ENCODE measurements at places on chromosomes 6 and 20. TPM values are rescaled to one million over a fixed set of nuclear protein-coding genes. Genes with fewer than 3 reads are reported as not detected.

The GNMT gene
- 0.54 TPM for total RNA-seq

The HLA-DOB gene
- total RNA-seq: not detected

The GCM1 gene
- total RNA-seq: not detected

The EFCAB8 gene
- not detected for total RNA-seq

The RIPOR3 gene
- not detected for total RNA-seq

The CST5 gene
- not detected for total RNA-seq

The DUSP15 gene
- 19.3 TPM for total RNA-seq

The TMEM244 gene
- total RNA-seq: not detected

The LTV1 gene
- 17.0 TPM for total RNA-seq

The PDSS2 gene
- total RNA-seq: 6.5 TPM

The TMC2 gene
- total RNA-seq: not detected

- no peak overlapping the region for H3K27ac ChIP-seq
- H3K4me1 ChIP-seq: peaks cover 11% of the 10 kb centered on the region
- H3K27me3 ChIP-seq: peaks cover 10% of the 10 kb centered on the region
- no peak overlapping the region for H3K4me3 ChIP-seq
Observed at GRCh38 chr20:49275216-49275615, 2.6 kb downstream of the ZNFX1 start.

DNA sequence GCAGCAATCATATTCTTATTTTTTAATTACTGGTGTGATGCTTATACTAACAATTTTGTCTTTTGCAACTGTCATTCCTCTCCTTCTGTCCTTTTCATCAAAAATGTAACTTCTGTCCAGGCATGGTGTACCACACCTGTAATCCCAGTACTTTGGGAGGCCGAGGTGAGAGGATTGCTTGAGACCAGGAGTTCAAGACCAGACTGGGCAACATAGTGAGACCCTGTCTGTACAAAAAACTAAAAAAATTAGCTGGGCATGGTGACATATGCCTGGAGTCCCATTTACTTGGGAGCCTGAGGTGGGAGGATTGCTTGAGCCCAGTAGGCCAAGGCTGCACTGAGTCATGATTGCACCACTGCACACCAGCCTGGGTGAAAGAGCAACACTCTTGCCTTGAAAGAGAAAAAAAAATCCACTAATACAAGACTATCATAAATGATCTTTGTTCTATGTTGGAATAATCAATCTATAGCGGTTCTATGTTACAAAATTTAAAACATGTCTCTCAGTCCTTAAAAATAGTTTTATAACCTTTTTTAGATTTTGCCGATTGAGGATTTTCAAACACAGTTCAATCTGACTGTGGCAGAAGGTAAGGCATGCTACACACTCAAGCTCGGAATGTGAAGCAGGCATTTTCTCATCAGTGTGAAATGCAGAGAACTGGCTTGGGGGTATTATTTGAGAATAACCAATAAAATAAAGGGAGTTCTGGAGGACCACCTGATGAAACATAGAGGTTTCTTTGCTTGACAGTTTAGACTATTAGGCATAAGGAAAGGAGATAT lies 70.4 kb downstream of the ENPP1 start:
- H3K27ac ChIP-seq: no peak overlapping the region
- no peak for DNase-seq
- H3K27me3 ChIP-seq: no peaks in the 10 kb centered on the region
- H3K4me3 ChIP-seq: no peak overlapping the region

DNA sequence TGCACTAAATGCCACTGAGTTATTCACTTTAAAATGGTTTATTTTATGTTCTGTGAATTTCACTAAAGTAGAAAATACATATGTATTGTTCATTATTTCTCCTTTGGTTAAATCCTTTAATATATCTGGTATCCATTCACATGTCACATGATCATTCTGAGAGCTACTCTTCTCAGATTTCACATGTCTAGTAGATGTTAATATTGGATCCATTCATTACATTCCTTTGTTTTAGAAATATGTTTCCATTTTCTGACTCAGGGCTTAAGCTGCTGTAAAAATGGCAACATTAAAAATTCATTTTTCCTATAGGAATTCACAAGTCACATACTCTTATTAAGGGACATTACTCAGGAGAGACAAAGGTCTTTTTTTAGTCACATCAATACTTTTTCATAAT lies 205.4 kb downstream of the ZFAND3 start:
- H3K4me1 ChIP-seq: peaks cover 34% of the 10 kb centered on the region
- no peak overlapping the region for H3K27ac ChIP-seq
- DNase-seq: no peak
- H3K27me3 ChIP-seq: peaks cover 2% of the 10 kb centered on the region
- H3K4me3 ChIP-seq: no peak overlapping the region

DNA sequence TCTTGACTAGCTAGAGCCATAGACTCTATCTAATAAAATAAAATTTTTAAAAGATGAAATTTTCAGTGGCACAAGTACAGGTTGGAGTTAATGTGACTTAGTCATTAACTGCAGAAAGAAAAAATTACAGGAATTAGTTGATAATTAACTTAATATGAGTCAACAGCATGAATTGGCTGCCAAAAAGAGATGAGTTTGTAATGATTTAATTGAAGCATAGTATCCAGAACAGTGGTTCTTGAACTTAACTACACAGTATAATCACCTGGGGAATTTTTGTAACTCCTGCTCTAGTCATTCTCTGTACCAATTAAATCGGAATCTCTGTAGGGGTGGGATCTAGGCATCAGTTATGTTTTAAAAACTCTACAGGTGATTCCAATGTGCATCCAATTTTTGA lies 46.3 kb upstream of the HMGN3 start:
- no peak overlapping the region for H3K27ac ChIP-seq
- no peak overlapping the region for H3K4me3 ChIP-seq
- H3K27me3 ChIP-seq: no peaks in the 10 kb centered on the region
- H3K4me1 ChIP-seq: no peaks in the 10 kb centered on the region

GRCh38 chr20:38728911-38729642 lies 4.8 kb downstream of the SLC32A1 start:
- H3K27me3 ChIP-seq: peaks cover 47% of the 10 kb centered on the region
- H3K27ac ChIP-seq: peak overlapping the region; percentile 60
- peak overlapping the region; percentile 88 for H3K4me3 ChIP-seq
- peak; percentile 73 for DNase-seq

GRCh38 chr20:18007534-18008292 lies 38.9 kb downstream of the MGME1 start:
- peaks cover 13% of the 10 kb centered on the region for H3K36me3 ChIP-seq
- H3K27me3 ChIP-seq: peaks cover 7% of the 10 kb centered on the region
- peaks cover 2% of the 10 kb centered on the region for H3K4me1 ChIP-seq
- no peak overlapping the region for H3K27ac ChIP-seq

GRCh38 chr20:33784225-33784624 lies 26.9 kb upstream of the CHMP4B start:
- H3K27ac ChIP-seq: no peak overlapping the region
- DNase-seq: no peak
- H3K36me3 ChIP-seq: no peaks in the 10 kb centered on the region

GRCh38 chr20:32482442-32483261 lies 102.5 kb downstream of the NOL4L start:
- peak overlapping the region; percentile 90 for H3K4me3 ChIP-seq
- peak; percentile 67 for DNase-seq
- H3K27me3 ChIP-seq: peaks cover 26% of the 10 kb centered on the region
- peaks cover 3% of the 10 kb centered on the region for H3K36me3 ChIP-seq

DNA sequence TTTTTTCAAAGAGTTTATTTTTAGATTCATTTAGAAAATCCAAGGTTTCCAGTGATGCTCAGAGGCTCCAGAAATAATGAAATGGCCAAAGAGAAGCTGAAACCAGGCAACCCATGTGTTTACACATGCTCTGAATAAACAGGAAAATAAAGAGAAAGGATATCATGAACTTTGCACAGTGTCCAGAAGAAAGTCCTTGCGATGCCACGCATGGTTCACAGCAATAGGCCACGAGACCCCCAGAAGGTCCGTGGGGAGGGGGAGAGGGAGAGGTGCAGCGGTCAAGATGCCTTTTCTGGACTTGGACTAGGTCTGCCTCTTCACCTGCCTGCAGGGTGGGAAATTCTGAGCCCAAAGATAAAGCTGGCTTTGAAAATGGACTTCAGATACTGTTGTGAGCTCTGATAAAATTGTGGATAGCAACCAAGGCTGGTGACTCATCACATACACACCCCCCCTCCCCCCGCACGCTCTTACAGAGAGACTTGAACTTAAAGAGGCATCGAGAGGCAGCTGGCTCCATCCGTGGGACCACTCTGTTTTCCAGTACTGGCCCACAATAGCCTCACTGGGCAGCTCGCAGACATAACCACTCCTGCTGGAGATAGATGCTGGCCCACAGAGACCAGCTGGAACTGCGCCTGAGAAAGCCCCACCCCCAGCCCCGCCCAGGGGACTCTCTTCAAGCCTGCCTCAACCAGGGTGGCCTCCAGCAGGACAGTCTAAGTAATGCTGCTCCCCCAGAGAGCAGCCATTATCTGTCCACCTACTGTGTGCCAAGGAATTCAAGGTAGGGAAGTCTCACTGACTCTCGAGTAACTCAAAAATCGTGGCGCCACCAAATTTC lies 21.2 kb upstream of the NFATC2 start:
- peak overlapping the region; percentile 89 for H3K4me3 ChIP-seq
- peaks cover 3% of the 10 kb centered on the region for H3K4me1 ChIP-seq
- DNase-seq: peak; percentile 28
- H3K27ac ChIP-seq: no peak overlapping the region

DNA sequence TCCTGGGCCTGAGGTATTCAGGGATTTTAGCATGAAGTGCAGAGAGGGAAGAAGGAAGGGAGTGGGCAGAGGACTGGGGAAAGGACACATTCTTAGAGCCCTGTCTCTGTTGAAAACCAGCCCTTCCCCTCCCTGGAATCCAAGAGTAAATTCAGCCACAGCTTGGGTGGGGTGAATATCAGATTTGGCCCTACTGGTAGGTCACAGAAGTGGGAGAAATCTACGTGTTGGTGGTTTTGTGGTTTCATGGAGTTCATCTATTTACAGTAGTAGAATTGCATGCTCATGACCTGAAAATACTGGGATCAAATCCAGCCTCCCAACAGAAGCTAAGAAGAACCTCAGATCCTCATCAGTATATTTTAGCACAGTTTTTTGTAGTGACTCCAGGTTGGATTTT lies 404.4 kb downstream of the BMP2 start:
- H3K27me3 ChIP-seq: no peaks in the 10 kb centered on the region
- DNase-seq: no peak
- H3K4me3 ChIP-seq: no peak overlapping the region
- H3K4me1 ChIP-seq: no peaks in the 10 kb centered on the region

- no peaks in the 10 kb centered on the region for H3K36me3 ChIP-seq
- H3K27ac ChIP-seq: no peak overlapping the region
- no peak overlapping the region for H3K4me3 ChIP-seq
- H3K27me3 ChIP-seq: no peaks in the 10 kb centered on the region
Observed at GRCh38 chr6:24788031-24788665, 10.6 kb downstream of the ARMH2 start.

DNA sequence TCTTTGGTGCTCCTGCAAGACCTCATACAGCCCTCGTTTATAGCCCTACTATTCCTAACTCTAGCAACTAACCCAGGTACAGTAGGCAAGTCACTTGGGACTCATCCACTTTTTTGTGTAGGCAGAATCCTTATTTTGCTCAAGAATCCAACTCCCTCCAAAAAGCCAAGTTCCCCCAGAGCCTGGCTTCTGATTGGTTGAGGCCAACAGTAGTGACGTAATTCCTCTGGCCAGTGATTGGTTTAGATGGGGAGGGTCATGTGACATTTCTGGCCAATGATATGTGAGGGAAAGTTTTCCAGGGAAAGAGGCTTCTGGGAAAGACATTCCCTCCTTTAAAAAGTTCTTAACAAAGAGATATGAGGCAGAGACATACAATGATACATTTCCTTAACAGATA lies 32.1 kb downstream of the KIAA1755 start:
- no peak for DNase-seq
- no peak overlapping the region for H3K4me3 ChIP-seq
- H3K4me1 ChIP-seq: no peaks in the 10 kb centered on the region

DNA sequence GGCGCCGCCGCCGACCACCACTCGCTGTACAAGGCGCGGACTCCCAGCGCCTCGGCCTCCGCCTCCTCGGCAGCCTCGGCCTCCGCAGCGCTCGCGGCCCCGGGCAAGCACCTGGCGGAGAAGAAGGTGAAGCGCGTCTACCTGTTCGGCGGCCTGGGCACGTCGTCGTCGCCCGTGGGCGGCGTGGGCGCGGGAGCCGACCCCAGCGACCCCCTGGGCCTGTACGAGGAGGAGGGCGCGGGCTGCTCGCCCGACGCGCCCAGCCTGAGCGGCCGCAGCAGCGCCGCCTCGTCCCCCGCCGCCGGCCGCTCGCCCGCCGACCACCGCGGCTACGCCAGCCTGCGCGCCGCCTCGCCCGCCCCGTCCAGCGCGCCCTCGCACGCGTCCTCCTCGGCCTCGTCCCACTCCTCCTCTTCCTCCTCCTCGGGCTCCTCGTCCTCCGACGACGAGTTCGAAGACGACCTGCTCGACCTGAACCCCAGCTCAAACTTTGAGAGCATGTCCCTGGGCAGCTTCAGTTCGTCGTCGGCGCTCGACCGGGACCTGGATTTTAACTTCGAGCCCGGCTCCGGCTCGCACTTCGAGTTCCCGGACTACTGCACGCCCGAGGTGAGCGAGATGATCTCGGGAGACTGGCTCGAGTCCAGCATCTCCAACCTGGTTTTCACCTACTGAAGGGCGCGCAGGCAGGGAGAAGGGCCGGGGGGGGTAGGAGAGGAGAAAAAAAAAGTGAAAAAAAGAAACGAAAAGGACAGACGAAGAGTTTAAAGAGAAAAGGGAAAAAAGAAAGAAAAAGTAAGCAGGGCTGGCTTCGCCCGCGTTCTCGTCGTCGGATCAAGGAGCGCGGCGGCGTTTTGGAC lies 2.0 kb downstream of the SOX4 start:
- H3K27me3 ChIP-seq: peaks cover 22% of the 10 kb centered on the region
- H3K36me3 ChIP-seq: peaks cover 16% of the 10 kb centered on the region
- DNase-seq: no peak
- H3K4me3 ChIP-seq: peak overlapping the region; percentile 97
- H3K27ac ChIP-seq: peak overlapping the region; percentile 96
- H3K4me1 ChIP-seq: peaks cover 16% of the 10 kb centered on the region

- no peaks in the 10 kb centered on the region for H3K36me3 ChIP-seq
- peaks cover 12% of the 10 kb centered on the region for H3K4me1 ChIP-seq
- no peak for DNase-seq
- peaks cover 7% of the 10 kb centered on the region for H3K27me3 ChIP-seq
- no peak overlapping the region for H3K27ac ChIP-seq
- H3K4me3 ChIP-seq: no peak overlapping the region
Observed at GRCh38 chr6:29757701-29758293, 34.6 kb downstream of the HLA-F start.

DNA sequence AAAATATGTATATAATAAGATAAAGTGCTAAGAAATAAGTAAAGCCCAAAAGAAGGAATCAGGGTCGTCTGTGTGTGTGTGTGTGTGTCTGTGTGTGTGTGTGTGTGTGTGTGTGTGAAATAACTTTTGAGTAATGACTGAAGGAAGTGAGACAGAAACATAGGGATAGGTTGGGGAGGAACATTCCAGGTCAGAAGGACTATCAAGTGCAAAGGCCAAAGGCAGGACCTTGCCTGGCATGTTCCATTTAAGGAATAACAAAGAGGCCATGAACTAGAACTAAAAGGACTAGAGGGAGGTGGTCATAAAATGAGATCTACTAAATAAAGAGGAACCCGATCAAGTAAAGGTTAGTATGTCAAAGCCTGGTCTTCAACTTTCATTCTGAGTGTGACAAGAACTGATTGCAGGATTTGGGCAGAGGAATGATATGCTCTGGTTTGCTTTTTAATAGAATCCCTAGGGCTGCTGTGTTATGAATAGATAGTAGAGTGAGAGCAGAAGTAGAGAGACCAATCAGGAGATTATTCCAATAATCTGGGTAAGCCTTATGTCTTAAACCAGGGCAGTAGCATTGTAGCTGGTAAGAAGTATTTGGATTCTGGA lies 6.9 kb downstream of the ENPP3 start:
- DNase-seq: no peak
- no peak overlapping the region for H3K4me3 ChIP-seq
- H3K4me1 ChIP-seq: no peaks in the 10 kb centered on the region
- no peaks in the 10 kb centered on the region for H3K27me3 ChIP-seq
- H3K36me3 ChIP-seq: no peaks in the 10 kb centered on the region

- H3K36me3 ChIP-seq: no peaks in the 10 kb centered on the region
- H3K27ac ChIP-seq: no peak overlapping the region
- H3K4me1 ChIP-seq: no peaks in the 10 kb centered on the region
Observed at GRCh38 chr6:118551063-118552053, 3.3 kb downstream of the PLN start.
